Skin of body (tissue), 3 donors: ENCODE measurements at places on chromosomes 16 and 17.

DNA sequence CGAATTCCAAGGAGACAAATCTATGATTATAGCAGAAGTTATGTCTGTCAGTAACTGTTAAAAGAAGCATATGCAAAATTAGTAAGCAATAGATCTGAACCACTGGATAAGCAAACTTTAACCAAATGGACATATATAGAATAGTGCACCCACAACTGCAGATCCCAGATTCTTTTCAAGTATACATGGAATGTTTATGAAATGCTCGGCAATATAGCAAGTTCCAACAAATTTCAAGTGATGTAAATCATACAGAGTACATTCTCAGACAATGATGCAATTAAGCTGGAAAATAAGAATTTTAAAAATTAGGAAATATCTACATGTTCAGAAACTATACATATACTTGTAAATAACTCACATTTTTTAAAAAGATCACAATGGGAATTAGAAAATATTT lies 8.4 kb upstream of the HELZ start:
- no peak for DNase-seq

GRCh38 chr17:82400830-82401229 lies 17.3 kb upstream of the HEXD start:
- DNase-seq, result no peak

GRCh38 chr17:80720610-80721577 lies 176.3 kb downstream of the RPTOR start:
- DNase-seq, result no peak

- DNase-seq, result no peak
Measured at GRCh38 chr17:79008666-79009387, 737 bp downstream of the CANT1 start.

DNA sequence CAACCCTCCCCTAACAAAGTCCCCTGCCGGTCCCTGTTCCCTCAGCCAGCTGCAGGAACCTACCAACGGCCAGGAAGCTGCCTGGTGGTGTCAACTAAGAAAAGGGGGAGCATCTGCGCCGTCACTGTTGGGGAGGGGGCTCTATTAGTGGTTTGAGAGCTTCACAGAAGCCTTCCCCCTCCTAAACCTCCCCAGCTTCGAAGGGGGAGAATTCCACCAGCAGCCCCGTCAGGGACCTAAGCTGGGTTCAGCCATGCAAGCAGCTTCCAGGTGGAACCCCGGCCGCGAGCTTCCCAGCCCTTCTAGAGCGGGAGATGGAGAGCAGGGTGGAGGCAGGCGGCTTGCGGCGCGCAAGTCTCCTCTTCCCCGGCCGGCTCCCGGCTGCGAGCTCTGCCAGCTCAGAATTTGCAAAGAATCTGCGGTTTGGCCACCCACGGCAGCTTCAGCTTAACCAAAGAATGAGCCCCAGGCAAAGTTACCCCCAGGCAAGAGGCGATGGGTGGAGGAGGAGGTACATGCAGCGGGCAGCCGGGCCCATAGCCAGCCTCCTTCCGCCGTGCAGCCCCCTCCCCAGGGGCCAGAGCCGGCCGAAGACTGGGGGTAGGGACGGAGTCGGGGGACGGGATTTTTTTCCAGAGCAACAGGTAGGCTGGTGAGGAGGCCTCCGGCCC lies 33.7 kb downstream of the DDX19A start:
- peak; percentile 64 for DNase-seq

- DNase-seq, result no peak
Measured at GRCh38 chr16:5066511-5066910, 755 bp upstream of the C16orf89 start.

DNA sequence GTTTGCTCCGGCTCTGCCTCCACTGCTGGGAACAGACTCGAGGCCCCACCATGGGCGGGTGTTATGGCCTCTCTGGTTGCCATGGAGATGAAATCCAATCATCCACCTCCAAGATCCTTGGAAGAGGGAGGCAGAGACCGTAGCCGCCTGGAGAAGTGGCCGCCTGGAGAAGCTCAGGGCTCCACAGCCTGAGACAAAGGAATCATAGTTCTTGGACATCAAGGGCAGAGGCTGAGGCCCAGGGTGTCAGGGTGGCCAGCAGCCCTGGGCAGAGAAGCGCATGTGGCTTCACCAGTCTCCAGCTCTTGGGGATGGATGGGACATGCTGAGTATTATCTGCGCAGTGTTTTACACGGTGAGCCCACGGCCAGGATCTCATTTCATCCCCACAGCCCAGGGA lies 36.2 kb downstream of the ABR start:
- DNase-seq, result no peak

DNA sequence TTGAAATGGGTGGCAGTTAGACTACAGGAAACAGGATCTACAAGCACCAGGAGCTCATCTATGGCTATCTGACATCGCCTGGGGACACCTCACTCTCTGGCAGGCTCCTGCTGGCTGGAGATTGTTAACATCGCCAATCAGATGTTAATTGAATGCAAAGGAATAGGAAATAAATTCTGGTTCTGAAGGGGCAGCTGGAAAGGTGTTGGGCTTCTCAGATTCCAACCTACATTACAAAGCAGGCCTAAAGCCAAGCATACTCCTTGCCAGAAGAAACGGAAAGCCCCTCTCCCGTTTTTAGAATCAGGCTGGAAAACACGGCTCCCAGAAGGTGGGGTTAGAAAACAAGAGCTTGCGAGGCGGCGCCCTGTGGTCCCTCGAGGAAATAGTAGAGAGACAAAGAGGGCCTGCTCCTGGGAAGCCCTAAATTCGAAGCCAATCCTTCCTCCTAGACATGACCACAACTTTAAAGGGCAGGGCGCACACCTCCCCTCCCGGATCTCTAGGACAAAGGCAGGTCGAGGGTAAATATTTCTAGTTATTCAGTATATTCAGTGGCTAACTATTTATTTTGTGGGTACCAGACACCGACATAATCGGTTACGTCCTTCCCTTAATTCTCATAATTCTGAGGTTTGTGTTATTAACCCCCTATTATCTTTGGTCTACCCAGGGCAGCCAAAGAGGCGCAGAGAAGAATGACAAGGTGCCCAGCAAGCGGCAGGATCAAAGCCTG lies 763 bp upstream of the TOM1L1 start:
- DNase-seq, result no peak

GRCh38 chr17:17691468-17692263 lies 10.4 kb downstream of the RAI1 start:
- DNase-seq, result no peak

GRCh38 chr17:45628019-45628418 lies 137.5 kb upstream of the PLEKHM1 start:
- DNase-seq, result no peak

DNA sequence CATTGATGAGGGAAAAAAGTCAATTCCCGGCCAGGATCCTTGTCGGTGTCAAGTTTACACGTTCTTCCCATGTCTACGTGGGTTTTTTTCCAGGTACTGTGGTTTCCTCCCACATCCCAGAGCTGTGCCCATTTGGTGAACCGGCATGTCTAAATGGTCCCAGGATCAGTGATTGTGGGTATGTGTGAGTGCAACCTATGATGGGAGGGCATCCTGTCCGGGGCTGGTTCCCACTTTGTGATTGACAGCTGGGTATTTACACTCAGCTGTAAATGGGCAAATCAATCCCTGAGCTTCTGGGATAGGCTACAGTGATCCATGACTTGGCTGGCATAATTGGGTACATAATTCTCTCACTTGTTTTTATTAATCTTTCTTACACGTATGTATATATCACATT lies 91.2 kb upstream of the IRX6 start:
- DNase-seq, result no peak

- DNase-seq, result no peak
Measured at GRCh38 chr17:74833501-74834377, 25.9 kb downstream of the GRIN2C start.

DNA sequence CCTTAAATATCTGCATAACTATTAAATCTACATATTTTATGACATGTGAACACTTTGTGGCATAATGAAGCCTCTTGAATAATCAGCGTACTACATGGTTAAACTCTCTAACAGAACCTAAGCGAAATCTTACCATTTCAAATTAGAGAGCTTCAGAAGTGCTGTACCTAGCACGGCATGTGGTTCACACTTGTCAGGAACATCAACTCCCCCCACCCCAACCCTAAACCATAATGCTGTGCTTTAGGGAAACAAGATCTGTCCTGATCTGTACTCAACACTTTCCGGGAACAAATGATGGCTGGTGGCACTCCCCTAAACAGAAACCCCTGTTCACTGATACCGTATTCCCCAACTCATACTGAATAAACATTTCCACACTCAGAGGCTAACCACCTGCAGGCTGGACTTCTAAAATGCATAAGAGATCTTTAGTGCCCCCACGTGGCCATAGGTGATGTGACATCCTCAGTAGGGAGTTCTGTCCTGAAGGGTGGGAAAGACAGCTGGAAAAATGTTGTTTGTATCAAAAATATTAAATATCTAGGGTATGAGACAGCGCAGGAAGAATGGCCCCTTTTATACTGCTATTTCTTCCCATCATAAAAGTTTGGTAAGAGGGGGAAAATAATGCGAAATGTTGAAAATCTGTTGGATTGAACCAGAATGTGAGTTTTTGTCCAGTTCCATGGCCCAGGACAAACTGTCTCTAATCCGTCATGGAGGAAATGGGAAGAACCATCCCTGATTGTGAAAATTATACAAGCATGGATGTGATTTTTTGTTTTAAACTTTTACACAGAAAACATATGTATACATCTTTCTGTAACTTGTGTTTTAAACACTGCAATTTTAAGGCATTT lies 88.6 kb downstream of the USP31 start:
- peak; percentile 52 for DNase-seq

- DNase-seq, result no peak
Measured at GRCh38 chr17:59607817-59608403, 11.8 kb upstream of the CLTC start.

DNA sequence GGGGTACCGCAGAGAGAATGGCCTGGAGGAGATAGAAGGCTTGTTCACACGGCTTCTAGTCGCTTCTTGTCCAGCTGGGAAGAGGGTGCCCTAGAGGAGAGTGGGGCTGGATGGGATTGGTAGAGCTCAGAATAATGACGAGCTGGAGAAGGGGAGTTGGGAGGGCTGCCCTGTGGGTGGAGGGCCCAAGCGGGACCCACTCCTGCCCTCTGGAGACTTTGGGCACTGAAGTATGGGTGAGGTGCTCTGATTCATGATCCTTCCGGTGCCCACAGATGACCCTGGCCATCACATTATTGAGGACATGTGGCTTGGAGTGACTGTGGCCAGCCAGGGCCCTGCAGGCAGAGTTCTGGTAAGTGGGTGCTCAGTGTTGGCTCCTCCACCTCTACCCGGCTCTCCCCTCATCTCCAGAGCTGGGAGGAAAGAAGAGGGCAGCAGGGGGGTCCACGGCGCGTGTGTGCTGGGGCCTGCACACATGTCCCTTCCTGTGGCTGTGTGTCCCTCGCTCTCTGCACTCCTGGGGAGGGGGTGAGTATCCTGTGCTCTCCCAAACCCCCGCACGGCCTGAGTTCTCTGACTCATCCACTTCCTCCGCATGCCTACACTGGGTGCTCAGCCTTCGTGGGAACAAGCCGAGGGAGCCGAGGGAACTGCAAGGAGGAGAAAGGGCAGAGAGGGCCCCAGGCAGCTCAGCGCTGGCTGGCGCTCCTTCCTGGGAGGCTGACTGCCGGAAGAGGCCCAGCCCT lies 8.5 kb downstream of the ITGA3 start:
- DNase-seq, result no peak

GRCh38 chr17:3693829-3694231 lies 2.1 kb downstream of the P2RX5 start:
- DNase-seq, result no peak
